ENCODE measurements at places on chromosomes 3 and 15.

DNA sequence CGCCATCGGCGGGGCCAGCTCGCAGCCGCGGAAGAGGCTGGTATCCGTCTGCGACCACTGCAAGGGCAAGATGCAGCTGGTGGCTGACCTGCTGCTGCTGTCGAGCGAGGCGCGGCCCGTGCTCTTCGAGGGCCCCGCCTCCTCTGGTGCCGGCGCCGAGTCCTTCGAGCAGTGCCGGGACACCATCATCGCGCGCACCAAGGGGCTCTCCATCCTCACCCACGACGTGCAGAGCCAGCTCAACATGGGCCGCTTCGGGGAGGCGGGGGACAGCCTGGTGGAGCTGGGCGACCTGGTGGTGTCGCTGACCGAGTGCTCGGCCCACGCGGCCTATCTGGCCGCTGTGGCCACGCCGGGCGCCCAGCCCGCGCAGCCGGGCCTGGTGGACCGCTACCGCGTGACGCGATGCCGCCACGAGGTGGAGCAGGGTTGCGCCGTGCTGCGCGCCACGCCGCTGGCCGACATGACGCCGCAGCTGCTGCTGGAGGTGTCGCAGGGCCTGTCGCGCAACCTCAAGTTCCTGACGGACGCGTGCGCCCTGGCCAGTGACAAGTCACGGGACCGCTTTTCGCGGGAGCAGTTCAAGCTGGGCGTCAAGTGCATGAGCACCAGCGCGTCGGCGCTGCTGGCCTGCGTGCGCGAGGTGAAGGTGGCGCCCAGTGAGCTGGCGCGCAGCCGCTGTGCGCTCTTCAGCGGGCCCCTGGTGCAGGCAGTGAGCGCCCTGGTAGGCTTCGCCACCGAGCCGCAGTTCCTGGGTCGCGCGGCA lies 1.8 kb downstream of the TLNRD1 start:
- no peak for DNase-seq

GRCh38 chr15:85494048-85494777 lies 113.8 kb downstream of the AKAP13 start:
- peak; percentile 87 for DNase-seq

- no peak for DNase-seq
Measured at GRCh38 chr3:111143-112069, 85.2 kb upstream of the CHL1 start.

- no peak for DNase-seq
Measured at GRCh38 chr3:37571269-37571668, 290.4 kb upstream of the CTDSPL start.

DNA sequence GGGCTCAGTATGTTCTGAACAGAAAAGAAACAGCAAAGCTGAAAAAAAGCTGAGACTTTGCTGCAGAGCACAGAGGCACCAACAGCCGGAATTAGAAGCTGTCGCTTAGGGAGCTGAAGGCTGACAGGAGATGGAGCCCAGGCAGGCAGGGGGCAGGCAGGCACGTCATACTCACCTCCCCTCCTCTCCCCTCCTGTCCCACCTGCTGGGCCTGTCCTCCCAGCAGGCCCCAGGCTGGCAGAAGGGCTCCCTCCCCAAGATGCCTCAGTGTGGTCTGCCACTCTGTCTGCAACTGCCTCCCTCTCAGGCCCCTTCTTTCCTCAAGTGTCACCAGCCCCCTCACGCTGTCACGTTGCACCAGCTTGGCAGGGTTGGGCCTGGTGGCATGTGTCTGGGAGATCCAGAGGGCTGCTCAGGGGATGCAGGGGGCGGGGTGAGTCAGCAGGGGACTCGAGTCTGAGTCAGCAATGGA lies 3.2 kb upstream of the ANKRD63 start:
- peak; percentile 75 for DNase-seq

DNA sequence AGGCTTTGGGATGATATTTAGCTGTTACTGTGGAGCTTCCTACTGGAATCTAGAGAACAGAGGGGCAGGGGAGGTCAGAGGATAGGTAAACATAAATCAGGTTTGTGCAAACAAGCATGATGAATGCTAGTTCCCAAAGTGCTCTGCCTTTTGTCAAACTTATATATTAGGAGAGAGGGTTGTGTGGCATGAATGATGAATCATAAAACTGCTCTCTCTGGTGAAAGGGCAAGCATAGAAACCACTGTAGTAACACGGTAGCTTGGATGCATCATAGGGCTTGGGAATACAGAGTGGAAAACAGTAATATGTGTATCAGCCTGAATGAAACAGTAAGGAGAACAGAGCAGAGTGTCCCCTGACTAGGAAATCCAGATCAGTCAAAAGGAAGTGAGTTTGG lies 486.7 kb downstream of the IL5RA start:
- no peak for DNase-seq

DNA sequence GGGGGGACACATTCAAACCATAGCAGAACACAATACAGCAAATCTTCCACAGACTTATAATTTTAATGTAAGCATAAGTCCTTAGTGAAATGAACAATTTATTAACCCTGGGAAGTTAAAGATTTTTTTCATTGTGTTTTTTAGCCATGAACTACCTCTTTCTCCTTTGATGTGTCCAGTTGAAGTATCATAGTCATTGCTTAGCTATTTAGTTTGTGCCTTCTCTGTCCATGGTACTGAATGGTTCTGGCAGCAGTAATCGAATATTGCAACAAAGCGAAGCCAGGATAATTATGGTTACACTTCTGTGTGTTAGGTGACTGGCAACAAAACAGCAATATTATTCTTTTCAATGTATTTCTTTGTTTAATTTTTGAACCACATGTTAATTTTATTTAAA lies 403.0 kb upstream of the ONECUT1 start:
- no peak for DNase-seq

DNA sequence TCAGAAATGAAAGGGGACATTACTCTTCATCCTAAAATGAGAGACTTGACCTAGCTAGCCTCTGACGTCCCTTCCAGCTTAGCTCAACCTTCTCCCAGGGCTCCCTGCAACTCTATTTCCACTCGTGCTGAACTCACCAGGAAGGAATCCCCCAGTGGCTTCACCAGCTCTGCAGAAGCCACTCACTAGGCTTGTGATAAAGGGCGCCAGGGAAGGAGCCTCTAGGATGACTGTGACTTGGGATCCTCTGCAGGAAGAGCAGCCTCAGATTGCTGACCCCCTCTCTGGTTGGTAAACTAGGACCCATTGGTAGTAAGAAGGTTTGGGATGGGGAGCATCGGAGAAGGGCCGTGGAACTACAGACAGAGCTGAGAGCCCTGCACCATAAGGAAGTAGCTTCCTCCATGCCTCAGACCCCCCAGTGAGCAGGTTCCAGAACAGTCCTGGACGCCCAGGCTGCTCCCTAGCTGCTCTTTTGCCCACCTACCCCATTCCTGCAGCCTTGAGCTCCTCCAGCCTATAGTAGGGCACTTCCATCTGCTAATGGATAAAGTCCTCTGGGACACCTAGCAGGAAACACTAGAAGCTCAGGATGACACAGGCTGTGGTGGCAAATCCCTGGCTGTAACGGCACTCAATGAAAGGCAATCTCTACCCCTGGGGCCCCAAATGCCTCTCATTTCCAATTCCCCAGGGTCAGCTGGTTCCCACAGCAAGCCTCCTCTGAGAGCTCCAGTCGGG lies 26.0 kb downstream of the PLA2G4F start:
- DNase-seq = no peak

- no peak for DNase-seq
Measured at GRCh38 chr3:48286308-48286707, 45.4 kb downstream of the ZNF589 start.

GRCh38 chr3:156483961-156484787 lies 70.7 kb downstream of the SSR3 start:
- DNase-seq = peak; percentile 64

DNA sequence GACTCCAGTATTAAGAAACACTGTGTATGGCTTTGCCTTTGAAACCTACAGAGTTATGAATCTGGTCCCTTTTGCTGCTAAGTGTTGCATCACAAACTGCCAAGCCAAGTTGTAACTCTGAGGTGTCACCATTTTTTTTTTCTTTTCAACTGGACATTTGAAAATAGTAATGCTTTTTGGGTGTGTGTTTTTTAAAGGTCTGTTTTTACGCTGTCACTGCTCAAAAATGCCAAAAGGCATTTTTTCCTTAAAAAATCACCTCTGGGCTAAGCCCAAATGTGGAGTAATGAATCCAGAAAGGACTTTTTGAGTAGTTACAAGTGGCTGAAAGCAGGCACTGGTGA lies 9.5 kb downstream of the SMAD3 start:
- peak; percentile 56 for DNase-seq

DNA sequence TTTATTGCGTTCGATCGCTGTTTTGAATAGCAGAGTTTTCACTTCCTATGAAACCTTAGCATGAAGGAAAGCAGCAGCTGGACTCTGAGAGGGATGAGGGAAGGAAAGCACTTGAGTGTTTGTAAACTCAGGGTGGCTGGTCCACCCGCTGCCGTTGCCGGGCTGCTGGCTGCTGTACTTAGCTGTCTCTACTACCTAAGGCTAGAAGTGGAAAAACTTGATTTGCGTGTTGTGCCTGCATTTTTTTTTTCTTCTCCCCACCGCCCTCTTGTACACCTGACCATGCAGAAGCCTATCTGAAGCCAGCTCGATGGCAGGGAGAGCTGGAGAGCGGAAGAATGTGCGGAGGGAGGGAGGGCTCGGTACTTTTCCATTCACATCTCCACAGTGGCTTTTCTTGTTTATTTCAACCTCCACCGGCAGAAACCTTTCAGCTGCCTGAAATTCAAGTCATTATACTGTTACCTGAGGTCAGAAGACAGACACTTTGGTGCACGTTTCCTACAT lies 4.8 kb upstream of the BCL6 start:
- DNase-seq = peak; percentile 62

GRCh38 chr15:71133747-71134472 lies 18.6 kb downstream of the THSD4 start:
- no peak for DNase-seq

DNA sequence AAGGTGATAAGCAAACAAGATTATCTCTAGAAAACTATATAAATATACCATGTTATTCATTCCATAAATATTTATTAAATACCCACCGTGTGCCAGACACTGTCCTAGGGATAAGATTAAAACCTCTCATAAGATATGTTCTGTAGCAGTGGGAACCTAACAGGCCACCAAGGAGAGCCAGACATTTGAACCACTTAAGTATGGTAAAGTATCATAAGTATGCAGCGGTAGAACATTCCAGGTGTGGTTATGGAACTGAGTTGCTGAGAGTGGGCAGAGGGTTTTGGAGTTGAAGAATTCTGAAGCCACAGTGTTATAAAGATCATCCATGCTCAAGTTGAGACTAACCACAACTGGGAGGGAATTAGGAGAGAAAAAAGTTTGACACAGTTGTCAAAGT lies 14.7 kb downstream of the FILIP1L start:
- DNase-seq = no peak

DNA sequence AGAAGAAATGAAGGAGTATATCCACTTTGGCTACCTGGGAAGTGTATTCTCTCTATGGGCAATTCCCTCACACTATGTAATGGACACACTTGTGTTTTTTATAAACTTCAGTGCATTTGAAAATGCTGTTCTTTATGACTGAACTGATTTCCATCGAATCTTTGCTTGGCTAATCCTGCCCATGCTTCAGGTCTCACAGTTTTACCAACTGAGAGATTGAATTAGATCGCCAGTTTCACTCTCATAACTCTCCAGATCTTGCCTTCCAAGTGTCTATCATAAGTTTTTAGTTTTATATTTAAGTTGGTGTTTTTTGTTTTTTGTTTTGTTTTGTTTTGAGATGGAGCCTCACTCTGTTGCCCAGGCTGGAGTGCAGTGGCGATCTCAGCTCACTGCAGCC lies 73.5 kb upstream of the MBNL1 start:
- no peak for DNase-seq

DNA sequence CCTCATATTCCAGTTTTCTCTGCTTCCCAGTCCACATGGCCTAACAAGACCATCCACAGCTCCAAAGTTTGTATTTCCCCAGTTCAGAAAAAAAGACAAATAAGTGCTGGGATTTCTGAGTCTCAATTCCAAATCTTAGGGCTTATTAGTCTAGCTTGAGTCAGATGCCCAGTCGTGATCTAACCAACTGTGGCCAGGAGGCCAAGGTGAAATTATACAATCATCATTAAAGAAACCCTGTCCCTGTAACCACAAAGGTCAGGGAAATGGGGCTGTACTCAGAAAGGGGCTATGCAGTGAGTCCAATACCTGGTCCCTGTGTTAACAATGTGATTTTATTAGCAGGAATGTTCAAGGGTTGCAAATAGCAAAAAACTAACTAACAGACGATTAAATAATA lies 40.5 kb upstream of the MITF start:
- no peak for DNase-seq

DNA sequence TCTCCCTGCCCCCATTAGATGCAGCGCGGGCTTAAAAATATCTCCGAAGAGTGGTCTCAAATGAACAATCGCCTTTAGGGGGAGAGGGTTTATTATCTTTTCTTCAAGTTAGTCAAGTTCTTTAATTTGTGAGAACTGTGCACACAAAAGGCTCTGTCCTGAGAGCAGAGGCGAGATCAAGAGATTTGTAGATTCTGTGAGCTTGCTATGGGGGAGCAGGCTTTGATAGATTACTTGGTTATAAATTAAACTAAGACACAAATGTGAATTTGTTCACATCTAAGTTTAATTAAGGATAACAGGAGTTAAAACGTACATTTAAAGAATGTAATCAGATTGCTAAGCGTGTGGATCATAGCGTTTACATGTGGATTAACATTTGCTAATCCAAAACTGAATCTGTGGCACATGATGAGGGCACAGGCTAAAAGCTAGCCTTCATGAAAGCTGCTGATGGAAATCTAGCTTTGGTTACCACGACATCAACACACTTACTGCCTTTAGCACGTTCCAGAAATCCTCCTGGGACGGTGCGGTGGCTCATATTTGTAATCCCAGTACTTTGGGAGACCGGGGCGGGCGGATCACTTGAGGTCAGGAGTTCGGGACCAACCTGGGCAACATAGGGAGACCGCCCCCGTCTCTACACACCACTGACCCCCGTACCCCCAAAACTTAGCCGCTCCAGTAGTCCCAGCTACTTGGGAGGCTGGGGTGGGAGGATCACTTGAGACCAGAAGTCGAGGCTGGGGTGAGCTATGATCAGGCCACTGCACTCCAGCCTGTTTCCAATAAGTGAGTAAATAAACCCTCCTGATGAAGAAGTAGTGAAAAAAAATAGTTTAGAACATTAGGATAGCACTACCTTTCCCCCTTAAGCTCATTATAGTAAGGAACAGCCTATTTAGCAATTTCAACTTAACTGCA lies 1.0 kb upstream of the PRTG start:
- no peak for DNase-seq

DNA sequence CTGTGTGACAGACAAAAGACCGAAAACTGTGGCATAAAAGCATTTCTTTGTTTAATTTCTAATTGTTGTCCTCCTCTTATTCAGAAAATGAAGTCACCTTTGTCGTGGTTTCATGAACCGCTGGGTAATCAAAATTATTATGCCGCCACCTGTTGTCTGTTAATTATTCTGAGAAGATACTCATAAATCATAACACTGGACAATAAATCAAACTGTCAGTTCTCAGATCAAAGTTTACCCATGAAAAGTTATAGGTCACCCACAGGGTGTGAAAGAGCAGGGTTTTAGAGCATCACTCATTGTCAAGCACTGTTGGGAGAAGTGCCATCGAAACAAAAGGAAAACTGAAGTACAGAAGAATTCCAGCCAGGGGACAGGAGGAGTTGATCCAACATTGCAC lies 474.3 kb downstream of the NR2F2 start:
- no peak for DNase-seq

- DNase-seq = no peak
Measured at GRCh38 chr3:16816048-16816780, 68.5 kb upstream of the PLCL2 start.

GRCh38 chr15:31485911-31486461 lies 159.4 kb downstream of the KLF13 start:
- DNase-seq = no peak

- DNase-seq = no peak
Measured at GRCh38 chr3:11562277-11562881, 81.3 kb downstream of the VGLL4 start.

All from inflammatory macrophage treated with lipopolysaccharide for 4 hours (primary cell).